ENCODE measurements at places on chromosomes 5 and 9.

DNA sequence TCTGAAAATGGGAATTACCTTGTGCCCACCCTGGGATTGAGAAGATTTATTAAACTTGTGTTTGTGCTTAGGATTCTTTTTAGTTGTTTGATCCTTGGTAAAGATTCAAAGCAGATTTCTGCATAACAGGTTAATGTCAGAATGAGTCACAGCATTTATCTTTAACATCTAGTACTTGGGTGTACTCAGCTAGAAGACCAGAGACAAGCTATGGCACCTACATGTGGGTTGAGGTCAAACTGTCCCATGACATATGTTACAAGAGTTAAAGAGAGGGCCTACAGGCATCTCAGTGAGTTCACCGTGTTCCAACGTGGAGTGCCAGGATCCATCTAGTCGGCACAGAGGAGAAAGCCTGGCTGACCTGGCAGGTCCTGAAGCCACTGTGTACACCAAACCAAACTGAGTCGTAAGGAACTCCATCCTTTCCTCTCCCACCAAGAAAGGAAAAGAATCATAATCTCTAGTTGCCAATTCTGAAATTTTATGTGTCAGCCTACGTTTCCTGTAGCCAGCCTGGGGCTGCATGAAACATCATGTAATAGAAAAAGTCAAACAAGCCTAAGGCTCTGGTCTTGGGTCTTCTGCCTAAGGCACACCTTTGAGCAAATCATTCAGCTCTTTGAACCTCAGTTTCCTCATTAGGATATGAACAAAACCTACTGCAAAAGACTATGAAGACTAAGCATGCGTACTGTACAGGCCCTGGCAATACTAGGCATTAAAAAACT lies 73.7 kb downstream of the RCL1 start:
- DNase-seq: no peak

- no peak for DNase-seq
These were observed 203.9 kb upstream of the VLDLR start for GRCh38 chr9:2417730-2418129.

DNA sequence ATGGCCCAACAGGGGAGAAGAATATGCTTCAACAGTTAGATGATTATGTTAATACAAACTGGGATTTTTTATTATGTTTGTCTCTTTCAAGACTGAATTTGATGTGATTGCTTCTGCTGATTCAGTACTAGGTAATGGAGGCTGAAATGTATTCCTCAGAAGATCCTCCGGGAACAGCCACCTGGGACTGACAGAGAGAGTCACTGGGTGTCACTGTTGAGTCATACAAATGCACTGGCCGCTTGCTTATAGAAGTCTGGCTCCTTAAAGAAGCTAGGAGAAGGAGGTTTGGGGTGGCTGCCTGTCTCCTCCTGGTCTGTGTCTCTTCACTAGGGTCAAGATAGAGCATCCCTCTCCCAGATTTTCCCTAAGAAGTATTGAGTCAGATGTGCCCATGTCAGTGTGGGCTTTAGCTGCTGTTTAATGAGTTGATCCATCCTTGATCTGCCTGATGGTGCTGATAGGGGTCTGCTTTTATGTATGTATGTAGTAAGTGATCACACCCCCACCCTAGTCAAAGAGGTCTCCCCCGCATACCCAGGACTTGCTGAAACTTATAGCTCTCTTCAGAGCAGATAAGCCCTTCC lies 773.4 kb downstream of the BRINP1 start:
- DNase-seq: no peak

- no peak for DNase-seq
These were observed 102.5 kb downstream of the SREK1 start for GRCh38 chr5:66246608-66247007.

- DNase-seq: no peak
These were observed 1755.4 kb upstream of the ACO1 start for GRCh38 chr9:30628915-30629567.

DNA sequence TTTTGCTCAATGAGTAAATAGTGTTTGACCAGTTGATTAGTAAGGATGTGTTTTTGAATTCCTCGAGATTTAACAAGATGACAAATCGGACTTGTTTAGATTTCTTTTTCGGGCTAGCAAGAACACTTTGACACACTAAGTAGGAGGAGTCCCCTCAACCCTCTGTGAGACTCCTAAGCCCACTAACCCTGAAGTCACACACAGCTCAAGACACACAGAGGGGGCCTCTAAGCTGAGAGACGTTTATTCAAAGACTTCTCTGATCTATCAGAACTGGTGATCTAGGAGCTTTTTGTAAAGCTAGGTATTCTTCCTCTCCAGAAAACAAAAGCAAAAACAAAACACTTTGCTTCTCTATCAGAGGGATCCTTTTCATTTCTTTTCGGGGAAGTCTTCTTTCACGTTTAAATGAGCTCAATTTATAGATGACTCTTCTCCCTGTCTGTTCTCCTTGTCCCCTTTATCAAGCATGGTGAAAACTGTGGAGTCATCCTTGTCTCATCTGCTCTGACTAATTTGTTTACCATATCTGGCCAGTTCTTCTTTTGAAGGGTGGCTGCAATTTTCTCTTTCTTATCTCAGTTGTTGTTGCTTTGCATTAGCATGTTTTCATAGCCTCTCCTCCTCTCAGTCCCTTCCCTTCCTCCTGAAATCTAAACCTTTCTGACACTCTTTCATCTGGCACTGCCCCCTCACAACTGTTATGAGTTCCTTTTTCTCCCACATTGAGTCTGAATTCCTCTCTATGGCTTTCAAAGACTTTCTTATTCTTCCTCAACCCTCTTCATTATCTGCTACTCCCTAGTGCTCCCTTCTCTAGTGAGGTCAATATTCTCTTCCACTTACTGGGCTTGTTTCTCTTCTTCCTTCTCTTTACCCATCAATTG lies 68.5 kb upstream of the RAI14 start:
- no peak for DNase-seq

- no peak for DNase-seq
These were observed 914.4 kb upstream of the SEMA6A start for GRCh38 chr5:117488976-117489500.

GRCh38 chr9:14303521-14303920 lies 10.4 kb downstream of the NFIB start:
- no peak for DNase-seq

DNA sequence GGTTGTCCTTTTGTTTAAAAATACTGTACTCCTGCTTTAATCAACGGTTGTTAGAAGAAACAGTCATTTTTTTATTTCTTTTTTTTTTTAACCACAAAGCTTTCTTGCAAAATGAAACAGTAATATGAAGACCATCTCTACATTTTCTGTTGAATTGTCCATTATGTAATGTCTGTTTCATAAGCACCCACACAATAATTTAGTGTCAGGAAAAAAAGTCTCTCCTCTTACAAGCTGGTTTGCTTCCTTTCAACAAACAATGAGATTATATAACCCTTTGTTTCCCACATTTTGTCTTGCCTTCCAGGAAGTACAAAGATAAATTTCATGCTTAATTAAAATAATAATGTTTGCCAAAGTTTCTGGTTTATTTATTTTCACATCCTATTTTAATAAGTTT lies 16.7 kb downstream of the CTNNAL1 start:
- no peak for DNase-seq

DNA sequence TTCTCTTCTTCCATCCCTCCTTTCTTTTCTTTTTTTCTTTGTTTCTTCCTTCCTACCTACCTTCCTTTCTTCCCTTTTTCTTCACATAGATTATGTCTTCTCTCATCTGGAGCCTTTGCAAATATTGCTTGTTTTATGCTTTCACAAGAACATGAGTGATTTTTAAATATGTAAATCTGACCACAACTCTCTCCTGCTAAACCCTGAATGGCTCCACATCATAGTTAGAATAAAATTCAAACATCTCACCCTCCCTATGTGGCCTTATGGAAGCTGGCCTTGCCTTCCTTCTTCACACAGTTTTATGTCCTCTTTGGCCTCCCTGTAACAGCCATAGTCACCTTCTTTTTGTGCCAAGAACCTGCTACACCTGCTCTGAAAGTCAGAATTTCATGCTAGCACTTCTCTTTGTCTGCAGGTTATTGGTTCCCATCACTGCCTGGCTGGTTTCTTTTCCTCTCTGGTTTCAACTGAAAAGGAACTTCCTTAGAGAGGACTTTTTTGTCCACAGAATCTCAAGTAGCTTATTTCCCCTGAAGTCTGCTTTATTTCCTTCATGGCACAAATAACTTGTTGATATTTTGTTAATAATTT lies 114.3 kb upstream of the TNC start:
- no peak for DNase-seq

- DNase-seq: no peak
These were observed 46.1 kb downstream of the NIPAL4 start for GRCh38 chr5:157506066-157506590.

- DNase-seq: no peak
These were observed 119.4 kb downstream of the NTRK2 start for GRCh38 chr9:84788803-84789462.

DNA sequence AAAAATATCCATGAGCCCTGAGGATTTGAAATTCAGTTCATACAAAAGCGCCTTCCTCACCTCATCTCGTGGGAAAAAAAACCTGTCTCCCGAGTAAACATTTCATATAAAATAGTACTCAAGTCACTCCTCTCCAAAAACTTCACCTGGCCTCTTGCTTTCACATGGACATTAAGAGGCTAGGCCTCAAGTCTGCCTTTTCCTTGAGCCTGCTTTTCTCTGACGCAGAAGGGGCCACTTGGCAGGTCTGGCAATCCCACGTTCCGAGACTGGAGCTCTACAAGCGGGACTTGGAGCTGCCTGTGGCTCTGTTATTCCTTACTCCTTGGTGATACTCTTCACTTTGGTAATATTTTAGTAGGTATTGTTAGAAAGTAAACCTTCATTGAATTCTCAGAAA lies 26.9 kb upstream of the CKS2 start:
- no peak for DNase-seq

DNA sequence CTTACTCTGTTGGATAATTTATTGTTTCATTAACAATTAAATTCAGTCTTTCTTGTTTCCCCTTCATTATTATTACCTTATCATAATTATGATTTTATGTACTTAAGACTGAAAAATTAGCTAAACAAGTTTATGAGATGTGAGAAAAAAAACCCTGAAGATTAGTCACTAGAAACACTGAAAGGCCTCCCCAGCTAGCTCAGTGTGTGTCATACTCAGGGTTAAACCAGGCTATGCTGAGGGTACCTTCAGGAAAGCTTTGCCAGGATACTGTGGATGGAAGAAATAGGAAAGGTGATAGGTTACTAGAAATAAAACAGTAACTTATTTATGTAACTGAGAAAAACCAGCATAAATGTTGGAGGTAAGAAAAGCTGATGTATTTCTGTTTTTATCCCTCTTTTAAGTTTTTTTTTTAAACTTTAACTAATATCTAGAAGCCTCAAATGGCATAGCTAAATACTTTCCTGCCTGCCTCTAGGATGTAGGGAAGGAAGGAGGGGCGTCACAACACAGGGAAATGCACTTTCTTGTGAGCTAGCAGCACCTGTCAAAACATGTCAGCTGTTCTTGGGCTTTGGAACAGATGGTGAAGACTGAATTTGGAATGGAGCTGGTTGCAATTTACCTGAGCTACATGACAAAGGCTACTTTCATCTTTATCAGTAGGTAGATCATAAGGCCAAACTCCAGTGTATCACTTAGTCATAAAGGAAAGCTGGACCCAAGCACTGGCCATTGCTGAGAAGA lies 24.2 kb downstream of the NMRK1 start:
- DNase-seq: no peak

DNA sequence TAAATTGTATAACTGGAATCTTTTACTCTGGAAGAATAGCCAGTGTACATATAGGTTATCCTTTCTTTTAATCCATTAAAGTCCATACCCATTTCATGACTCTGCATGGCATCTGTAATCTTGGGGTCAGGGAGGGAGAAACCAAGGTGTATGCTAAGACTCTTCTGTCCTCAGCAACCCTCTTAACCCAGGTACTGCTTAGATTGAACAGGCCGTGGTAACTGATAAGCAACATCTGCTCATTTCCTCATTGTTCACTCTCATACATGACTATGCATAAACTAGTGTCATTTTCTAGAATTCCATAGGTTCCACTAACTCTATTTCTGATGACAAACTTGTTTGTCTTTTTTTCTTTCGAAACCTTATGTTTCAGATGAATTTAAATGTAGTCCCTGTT lies 69.3 kb upstream of the IFNE start:
- no peak for DNase-seq

DNA sequence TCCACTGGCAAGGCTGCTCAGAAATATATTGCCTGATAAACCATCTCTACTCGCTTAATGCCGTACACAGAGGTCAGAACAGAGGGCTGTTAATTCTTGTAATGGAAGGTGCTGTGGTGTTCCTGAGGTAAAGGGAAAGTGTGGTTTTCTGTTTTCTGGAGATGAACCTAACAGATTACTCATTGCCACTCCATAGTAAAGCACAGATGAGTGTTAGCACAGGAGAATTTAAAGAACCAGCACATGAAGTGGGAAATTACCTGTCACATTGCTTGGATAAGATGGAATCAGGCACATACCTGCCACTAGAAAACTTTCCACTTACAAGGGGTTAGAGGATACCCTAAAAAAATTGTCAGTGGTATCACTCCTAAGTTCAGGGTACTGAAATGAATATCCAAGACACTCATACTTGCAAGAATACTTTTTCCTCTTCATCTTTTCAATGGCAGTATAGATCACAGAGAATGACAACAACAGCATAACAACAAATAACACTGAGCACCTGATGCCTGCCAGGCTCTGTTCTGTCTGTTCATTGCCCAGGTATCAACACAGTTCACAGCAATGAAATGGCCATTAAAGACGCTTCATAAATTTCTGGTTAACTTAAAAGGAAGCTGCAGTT lies 152.9 kb upstream of the GNA14 start:
- no peak for DNase-seq

DNA sequence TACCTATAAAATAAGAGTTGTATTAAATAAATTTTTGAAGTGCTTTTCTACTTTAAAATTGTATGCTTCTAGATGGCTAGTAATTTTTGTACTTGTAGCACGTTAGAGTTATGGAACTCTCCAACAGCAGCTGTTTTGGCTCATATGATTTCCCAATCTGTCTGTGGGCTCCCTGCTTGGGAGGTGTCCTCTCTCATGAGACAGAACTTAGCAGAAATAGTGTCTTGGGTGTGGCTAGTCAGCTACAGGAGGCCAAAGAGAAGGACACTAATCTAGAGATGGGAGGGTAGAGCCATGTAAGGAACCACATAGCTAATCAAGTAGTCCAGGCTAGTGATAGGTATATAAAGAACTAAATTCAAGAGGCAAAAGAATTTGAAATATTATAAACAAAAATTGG lies 78.4 kb upstream of the DAB2 start:
- DNase-seq: no peak

DNA sequence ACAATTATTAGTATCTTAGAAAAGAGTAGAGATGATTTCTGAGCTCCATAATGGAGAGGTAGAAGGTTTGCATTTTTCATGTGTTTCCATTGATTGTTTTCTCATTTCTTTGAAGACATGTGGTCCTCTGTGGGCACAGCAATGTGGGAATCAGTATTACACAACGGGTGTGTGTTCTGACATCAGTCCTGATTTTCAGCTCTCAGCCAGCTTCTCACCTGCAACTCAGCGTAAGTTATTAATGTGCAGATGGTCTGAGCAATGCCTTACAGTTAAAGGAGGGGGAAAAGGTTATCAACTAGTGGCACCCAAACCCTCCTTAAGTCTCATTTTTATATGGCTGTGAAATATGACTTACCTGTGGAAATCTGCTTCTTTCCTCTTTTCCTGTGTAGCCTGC lies 59.1 kb downstream of the ITGA2 start:
- no peak for DNase-seq
